ENCODE measurements at places on chromosomes 2 and 18.
A peak's percentile ranks its signal among the peaks of the same experiment; 100 is the strongest.

DNA sequence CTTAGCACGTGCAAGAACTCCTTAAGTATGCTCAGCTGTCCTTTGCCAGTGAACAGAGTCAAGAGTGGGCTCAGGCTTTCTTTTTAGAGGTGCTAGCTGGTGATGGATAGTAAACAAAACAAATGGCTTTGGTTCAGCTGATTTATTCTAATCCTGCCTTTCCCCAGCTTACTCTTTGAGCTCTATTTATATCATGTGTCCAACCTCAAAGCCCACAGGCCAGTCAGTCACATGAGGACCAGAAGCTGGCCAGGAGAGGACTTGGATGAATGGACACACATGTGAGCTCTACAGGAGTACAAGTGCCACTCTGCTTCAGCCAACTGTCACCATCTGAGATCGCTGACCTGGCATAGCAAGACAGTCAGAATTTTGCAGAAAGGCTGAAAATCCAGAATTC is 59.4 kb downstream of the STK39 start:
- DNase-seq = no peak

DNA sequence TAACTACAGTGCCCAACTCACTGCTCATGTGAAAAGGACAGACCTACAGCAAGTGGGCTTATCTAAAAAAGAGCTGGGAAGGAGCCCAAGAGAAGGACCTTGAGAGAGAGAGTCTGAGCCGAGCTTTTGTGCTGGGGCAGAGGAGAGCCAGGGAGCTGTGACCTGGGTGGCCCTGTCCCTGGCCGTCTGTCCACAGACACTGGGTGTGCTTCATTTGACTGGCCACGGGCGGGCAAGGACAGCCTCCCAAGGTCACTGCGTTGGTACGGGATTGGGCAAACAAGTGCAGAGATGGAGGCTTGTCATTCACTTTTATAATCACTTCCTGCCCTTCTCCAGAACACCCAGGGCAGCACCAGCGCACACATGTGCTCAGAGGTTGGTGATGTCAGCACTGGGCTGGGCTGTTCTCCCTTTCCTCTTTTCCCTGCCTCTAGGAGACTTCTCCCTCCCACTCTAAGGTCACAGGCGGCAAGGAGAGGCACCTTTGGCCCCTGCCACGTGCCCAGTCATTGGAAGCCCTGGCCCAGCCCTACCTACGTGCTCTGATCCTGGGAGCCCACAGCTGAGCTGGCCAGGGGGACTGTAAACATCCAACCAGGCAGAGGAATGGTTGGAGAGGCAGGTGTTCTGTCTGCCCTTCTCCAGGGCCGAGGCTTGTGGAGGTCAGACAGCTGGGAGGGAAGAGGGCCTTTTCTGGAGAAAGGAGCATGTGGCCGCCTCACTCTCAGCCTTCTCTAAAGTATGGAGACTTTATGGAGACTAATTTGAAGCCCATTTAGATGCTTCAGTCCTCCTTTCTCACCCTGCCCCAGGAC is 6.4 kb upstream of the PSD4 start:
- DNase-seq = peak; percentile 42

DNA sequence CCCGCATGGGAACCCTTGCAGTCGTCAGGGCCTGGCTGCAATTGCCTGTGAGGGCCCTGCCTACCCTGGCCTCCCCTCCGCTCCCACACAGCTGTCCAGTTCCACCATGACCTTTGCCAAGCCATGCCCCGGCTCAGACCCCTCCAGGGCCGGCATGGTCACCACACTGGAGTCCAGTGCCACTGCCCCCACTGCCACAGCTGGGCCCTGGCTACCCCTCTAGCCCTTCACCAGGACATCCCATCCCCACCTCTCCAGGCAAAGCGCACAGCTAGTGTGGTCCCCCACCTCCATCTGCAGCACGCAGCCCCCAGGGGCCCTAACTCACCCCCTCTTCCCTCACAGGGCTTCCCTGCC is 70.3 kb upstream of the SMAD7 start:
- DNase-seq = no peak

- DNase-seq = no peak
Observed at GRCh38 chr2:23283-23682, 23.0 kb downstream of the FAM110C start.

GRCh38 chr2:197075754-197076337 is 149.3 kb upstream of the PGAP1 start:
- peak; percentile 16 for DNase-seq
